Gastroesophageal sphincter (tissue), 4 donors: ENCODE measurements at places on chromosomes 13 and 19. TPM values are rescaled to one million over a fixed set of nuclear protein-coding genes. Genes with fewer than 3 reads are reported as not detected.

DNA sequence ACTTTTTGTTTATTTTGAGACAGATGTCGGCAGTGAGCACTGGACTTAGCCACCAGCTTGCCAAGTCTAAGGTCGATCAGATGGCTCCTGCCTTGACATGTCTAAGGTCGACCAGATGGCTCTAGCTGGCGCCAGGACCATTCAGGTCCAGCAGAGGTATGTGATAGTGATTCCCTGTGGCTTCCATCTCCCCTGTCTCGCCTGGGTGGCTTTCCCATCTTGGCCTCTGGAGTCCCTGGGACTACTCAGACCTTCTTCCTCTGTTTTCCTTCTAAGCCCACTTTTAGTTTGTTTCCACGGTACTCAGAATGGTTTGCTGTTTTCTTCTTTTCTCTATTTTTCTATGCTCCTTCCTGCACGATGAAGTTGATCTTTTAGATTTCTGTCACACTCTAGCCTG is 1435.7 kb downstream of the UQCRFS1 start:
- no peaks in the 10 kb centered on the region for H3K27me3 ChIP-seq
- no peak overlapping the region for H3K27ac ChIP-seq
- no peak overlapping the region for H3K4me3 ChIP-seq
- no peaks in the 10 kb centered on the region for H3K36me3 ChIP-seq

DNA sequence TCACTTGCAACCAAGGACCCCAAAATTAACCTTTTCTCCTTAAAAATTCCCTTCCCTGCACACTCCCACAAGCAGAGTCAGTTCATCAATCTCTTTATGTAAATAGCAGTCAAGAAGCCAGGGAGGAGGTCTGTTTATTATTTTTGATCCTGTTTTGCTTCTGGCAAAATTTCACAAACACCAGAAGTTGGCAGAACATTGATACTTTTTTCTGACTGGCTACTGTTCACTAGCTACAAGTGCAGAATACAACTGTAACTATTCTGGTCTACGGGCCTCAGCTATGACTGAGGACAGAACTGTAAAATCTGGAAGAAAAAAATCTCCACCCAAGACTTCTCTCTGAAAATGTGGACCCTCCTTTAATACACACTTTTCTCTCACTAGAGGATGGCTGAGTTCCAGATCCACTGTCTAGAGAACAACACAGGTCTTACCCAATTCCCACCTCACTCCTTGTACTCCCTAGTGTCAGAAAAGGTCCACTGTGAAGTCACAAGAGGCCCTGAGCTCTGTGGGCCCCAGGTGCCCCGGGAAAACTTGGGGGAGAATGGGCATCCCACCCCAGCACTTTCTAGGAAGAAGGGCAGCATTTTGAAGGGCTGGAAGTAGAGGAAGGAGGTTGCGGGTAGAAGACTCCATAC is 14.5 kb downstream of the STARD13 start:
- peak overlapping the region; percentile 48 for H3K27ac ChIP-seq
- no peaks in the 10 kb centered on the region for H3K36me3 ChIP-seq
- no peaks in the 10 kb centered on the region for H3K27me3 ChIP-seq
- no peak overlapping the region for H3K4me3 ChIP-seq
- ATAC-seq = peak; percentile 66

DNA sequence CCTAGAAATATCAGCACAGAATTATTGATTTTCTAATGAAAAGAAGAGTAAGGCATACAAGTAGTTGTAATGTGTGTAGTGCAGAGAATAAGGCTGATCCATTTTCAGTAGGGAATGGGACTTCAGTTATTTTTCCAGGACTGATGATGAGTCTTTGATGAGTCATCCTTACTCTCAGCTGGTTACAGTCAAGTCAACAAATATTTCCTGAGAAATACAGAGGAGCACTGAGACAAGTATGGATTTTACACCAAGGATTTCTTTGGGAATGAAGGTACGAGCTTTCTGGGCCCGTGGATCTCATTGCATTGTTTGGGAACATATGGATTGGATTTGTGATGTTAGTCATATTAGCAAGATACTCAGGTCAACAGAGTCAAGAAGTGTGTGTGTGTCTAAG is 502.7 kb downstream of the FGF9 start:
- H3K27ac ChIP-seq = no peak overlapping the region
- H3K4me3 ChIP-seq = no peak overlapping the region
- no peaks in the 10 kb centered on the region for H3K36me3 ChIP-seq
- ATAC-seq = no peak

ZNF235 gene
- 7.3 TPM for total RNA-seq

GRCh38 chr19:16303755-16304154 is 20.9 kb upstream of the KLF2 start:
- H3K36me3 ChIP-seq = no peaks in the 10 kb centered on the region
- no peaks in the 10 kb centered on the region for H3K4me1 ChIP-seq
- H3K4me3 ChIP-seq = no peak overlapping the region
- no peaks in the 10 kb centered on the region for H3K27me3 ChIP-seq

RFC3 gene
- total RNA-seq = 7.6 TPM

- no peak overlapping the region for H3K4me3 ChIP-seq
- H3K4me1 ChIP-seq = no peaks in the 10 kb centered on the region
- ATAC-seq = no peak
- no peaks in the 10 kb centered on the region for H3K27me3 ChIP-seq
- no peak overlapping the region for H3K27ac ChIP-seq
These were observed 27.5 kb upstream of the WDFY2 start for GRCh38 chr13:51556740-51557139.

DNA sequence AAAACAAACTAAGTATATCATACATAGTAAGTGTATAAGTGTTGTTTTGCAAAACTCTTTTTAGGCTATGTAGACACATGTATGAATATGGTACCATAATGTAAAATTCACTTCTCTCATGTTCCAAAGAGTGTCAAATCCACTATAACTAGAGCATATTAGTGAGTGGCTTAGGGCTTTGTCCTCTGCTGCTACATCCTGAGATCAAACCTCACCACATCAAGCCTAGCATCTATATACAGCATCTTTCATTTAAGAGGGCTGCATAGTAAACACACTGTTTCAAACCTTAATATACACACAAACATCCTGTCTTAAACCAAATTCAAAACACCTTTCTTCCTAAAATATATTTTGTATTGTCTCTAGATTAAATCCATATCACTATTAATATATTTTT is 38.7 kb downstream of the ELF1 start:
- H3K27ac ChIP-seq = no peak overlapping the region
- peak overlapping the region; percentile 10 for H3K4me3 ChIP-seq
- H3K4me1 ChIP-seq = peaks cover 12% of the 10 kb centered on the region
- no peak for ATAC-seq
- no peaks in the 10 kb centered on the region for H3K36me3 ChIP-seq
- no peaks in the 10 kb centered on the region for H3K27me3 ChIP-seq

NLRP7 gene
- not detected for total RNA-seq

RXFP2 gene
- not detected for total RNA-seq

- no peaks in the 10 kb centered on the region for H3K36me3 ChIP-seq
- H3K4me1 ChIP-seq = no peaks in the 10 kb centered on the region
- no peak overlapping the region for H3K27ac ChIP-seq
- H3K27me3 ChIP-seq = peaks cover 4% of the 10 kb centered on the region
- no peak overlapping the region for H3K4me3 ChIP-seq
These were observed 169.2 kb downstream of the GPC5 start for GRCh38 chr13:91567485-91568207.

SLAIN1 gene
- 17.3 TPM for total RNA-seq

DNA sequence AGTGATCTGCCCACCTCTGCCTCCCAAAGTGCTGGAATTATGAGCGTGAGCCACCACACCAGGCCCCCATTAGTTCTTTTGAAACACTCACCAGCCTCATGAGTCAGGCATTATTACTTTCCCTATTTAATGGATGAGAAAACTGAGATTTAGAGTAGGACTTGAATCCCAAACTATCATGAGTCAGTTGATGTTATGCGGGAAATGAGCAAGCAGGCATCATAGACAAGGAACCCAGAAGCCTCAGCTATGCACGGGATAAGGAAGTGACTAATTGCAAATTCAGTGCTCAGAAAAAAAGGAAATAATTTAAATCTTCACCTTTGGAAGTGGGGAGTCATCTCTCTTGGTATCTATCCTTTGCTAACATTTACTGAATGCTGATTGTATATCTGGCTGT is 217.5 kb downstream of the ABCC4 start:
- H3K27me3 ChIP-seq = no peaks in the 10 kb centered on the region
- H3K4me1 ChIP-seq = no peaks in the 10 kb centered on the region
- no peak for ATAC-seq
- no peak overlapping the region for H3K27ac ChIP-seq

DNA sequence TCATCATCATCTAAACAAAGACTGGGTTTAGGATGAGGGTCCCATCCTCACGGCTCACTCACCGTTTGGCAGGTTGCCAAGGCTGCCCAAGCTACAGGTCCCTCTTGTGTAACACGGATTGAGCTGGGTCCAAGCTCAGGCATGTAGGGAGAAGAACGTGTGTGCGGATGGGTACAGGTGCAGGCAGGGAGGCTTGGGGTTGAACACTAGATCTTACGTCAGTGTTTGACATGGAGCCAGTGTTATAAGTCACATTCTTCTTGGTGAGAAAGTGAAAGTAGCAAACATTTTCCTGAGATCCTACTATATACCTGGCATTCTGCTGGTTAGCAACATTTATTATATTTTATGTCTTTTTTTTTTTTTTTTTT is 136.8 kb upstream of the RNF113B start:
- H3K27me3 ChIP-seq = no peaks in the 10 kb centered on the region
- no peak overlapping the region for H3K4me3 ChIP-seq
- no peak overlapping the region for H3K27ac ChIP-seq
- no peak for ATAC-seq
- no peaks in the 10 kb centered on the region for H3K36me3 ChIP-seq

- no peaks in the 10 kb centered on the region for H3K27me3 ChIP-seq
- no peaks in the 10 kb centered on the region for H3K4me1 ChIP-seq
- no peak for ATAC-seq
These were observed 53.6 kb downstream of the NWD1 start for GRCh38 chr19:16773259-16773658.

CCDC9 gene
- 17.3 TPM for total RNA-seq

GRCh38 chr13:73556128-73556527 is 497.3 kb downstream of the KLF5 start:
- no peak overlapping the region for H3K27ac ChIP-seq
- no peaks in the 10 kb centered on the region for H3K4me1 ChIP-seq
- H3K4me3 ChIP-seq = no peak overlapping the region
- no peak for ATAC-seq
- no peaks in the 10 kb centered on the region for H3K27me3 ChIP-seq
- no peaks in the 10 kb centered on the region for H3K36me3 ChIP-seq
